ENCODE measurements at places on chromosomes 2 and 18.

DNA sequence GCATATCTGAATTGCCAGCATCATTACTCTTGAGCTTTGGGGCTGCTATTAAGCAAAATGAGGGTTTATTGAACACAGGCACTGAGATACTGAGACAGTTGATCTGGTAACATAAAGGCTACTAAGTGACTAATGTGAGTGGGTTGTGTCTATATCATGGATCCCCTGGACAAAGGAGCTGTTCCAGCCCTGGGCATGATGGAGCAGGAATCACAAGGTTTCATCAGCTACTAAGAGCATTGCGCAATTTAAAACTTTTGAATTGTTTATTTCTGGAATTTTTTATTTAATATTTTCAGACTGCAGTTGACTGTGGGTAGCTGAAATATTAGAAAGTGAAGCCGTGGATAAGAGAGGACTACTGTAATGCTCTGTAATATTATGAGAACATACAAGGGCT is 73.5 kb downstream of the MGAT5 start:
- ATAC-seq, result no peak

- no peak for ATAC-seq
Observed at GRCh38 chr2:30933496-30933895, 126.2 kb upstream of the CAPN13 start.

DNA sequence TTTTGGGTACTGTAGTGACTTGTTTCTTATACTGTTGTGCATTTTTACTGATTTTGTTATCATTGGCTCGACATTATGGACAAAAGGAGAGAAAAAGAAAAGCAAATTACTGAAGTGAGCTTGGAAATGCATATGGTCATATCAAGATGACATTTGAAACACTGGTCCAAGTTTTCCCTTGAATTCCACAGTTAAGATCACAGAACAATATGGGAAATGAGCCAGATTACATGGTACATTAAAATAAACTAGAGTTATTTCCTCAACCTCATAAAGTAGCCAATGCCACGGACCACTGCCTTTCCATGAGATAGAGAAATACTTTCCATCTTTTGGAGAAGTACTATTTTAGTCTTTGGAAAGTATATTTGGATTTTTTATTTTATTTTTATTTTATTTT is 62.0 kb upstream of the SGPP2 start:
- no peak for ATAC-seq

GRCh38 chr2:26033270-26033817 is 540 bp upstream of the RAB10 start:
- peak; percentile 22 for ATAC-seq

DNA sequence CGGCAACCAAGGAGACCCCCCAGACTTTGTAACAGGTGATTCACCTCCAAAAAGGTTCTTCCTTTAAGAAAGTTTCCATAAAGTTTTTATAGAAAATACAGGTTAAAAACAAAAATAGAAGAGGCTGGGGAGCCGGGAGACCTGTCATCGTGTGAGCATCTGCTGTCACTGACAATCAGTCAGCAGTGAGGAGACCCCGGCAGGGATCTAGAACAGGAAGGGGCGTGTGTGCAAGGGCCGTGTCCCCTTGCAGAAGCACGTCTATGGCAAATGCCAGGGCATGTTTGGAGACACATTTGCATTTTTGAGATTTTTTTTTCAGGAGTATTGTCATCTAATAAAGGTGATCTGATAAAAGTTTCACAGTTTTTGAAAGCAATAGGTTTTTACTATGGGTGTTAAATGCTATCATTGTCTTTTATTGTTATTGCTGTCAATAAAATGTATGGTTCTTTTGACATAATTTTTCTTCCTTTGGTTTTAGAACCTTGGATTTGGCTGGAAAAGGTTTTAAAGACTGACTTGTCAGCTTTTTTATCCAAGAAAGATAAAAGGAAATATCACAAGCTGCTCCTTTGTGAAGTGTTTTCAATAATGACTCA is 52.1 kb downstream of the MTCL1 start:
- no peak for ATAC-seq

GRCh38 chr2:130728549-130729316 is at the start of gene GPR148:
TSS of gene GPR148 (plus strand) at chr2:130729070. CDS start at chr2:130729152, 82 bp downstream.
- no peak for ATAC-seq

GRCh38 chr2:6052649-6053048 is 360.5 kb downstream of the SOX11 start:
- no peak for ATAC-seq

DNA sequence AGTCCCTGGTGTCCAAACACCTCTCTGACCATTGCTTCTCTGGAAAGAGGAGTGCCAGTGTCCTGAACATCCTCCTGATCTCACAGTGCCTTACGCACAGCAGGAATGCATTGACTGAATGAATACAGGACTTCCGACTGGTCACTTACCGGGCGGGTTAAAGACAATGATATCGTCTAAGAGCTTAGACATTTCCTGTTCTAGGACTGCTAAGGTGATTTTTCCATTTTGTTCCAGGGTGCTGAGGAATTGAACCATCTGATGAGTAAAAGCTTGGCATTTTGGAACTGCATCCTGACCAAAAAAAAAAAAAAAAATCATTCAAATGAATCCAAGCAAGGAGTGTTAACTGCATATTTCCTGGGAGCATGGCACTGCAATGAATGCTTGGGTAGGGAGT is 40.0 kb downstream of the SIGLEC15 start:
- ATAC-seq, result no peak

GRCh38 chr2:38076152-38076709 is 280 bp upstream of the CYP1B1 start:
- ATAC-seq, result peak; percentile 39

GRCh38 chr2:74321737-74322136 is 21.5 kb downstream of the SLC4A5 start:
- ATAC-seq, result no peak
